ENCODE measurements at places on chromosomes 4 and X.

DNA sequence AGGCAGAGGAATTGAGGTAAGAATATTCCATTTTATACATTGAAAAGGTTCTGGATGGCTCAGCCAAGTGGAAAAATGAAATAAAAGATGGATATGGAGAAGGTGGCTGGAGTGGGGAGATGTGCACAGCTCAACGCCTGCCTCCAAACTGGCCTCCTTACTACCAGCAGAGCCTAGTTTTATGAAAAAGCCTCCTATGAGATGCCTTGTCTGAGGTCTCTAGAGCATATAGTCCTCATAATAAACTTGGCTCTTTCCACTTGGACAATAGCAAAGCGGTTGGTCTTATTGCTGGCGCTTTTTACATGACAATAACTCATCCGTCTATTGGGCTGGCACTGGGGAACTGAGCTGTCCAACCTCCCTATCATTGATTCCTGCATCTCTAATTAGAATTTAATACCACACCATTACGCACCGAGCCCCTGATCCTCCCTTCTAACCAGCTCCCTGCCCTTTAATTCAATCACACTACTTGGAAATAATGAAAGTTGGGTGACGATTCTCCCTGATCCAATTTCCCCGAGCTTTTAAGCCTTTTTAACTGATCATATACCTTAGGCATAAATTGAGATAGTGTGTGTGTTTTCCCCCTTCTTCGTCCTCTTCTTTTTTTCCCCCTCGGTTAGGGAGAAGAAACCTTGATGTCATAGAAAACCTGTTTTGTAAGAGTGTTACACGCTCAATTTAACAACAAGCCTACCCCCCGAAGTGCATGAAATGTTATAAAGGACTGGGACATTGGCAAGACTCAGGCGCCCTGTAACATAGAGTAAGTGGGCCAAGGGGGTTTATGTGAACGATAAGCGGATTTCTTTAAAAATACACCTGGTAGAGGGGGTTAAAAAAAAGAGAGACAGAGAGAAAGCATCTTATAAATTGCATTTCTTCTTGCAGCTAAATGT lies at the start of gene PHOX2B:
PHOX2B (minus strand) TSS at position 155 of the 905 bp plus-strand sequence; CDS start at position 40, 115 bp downstream.
- no peak for DNase-seq

GRCh38 chrX:107747596-107748161 lies 27.9 kb downstream of the TSC22D3 start:
- no peak for DNase-seq

GRCh38 chr4:77699731-77700210 lies 94.2 kb downstream of the CXCL13 start:
- DNase-seq: no peak

DNA sequence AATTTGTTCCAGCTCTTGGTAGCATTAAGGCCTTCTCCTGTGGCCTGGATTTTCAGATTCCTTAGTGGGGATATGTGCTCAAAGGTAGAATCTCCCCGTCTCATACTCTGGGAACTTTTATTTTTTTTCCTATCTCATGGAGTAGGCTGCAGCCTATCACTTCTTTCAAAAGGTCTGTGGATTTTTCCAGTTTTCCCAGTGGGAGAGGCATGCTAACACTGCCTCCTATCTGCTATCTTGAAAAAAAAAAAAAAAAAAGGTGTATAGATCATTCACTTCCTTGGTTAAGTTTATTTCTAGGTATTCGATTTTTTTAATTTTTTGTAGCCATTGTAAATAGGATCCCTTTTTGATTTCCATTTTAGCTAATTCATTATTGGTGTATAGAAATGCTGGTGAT lies 67.1 kb downstream of the IL15 start:
- no peak for DNase-seq

DNA sequence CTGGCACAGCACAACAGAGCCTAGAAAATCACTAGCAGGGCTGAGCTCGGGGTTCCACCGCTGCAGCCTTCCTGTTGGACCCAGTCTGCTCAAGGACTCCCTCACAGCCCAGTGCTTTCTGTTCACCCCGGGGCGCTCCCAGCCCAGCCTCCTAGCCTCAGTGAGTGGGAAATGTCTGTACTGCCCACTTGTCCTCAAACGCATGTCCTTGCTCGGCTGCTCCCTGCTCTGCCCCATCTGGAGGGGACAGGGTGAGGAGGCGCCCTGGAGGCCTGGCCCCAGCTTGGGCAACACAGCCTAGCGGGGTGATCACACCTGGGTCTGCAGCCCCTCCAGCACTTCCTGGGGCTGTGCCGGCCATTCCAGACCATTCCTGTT lies 11.9 kb upstream of the CCNQ start:
- no peak for DNase-seq

DNA sequence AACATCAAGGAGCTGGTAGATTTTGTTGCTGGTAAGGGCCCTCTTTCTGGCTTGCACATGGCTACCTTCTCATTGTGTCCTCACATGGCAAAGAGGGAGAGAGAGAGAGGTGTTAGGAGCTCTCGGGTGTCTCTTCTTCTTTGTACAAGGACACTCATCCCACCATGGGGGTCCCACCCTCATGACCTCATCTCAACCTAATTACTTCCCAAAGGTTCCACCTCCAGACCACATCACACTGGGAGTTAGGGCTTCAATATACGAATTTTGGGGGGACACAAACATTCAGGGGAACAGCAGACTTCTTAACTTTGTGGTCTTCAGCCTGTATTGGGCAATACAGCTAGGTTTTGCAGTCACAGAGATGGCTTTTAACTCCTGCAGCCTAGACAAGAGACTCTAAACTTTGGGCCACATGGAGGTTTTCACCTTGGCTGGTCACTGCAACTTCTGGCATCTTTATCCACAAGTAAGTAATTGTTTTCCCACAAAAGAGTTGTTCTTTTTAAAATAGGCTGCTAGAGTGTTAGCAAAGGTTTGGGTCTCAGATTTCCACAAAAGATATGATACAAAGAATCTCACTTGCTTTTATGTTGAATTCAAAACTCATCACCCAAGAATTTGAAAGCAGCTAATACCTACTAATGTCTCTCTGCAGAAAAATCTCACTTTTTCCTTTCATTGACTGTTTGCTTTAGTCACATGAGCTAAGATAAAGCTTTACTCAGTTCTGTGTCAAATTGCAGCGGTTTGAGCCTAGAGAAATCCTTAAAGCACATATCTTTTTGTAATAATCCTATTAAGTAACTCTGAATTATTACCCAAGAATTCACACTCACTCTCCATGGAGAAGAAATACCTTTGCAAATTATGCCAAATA lies 39.6 kb upstream of the BBS12 start:
- DNase-seq: no peak

DNA sequence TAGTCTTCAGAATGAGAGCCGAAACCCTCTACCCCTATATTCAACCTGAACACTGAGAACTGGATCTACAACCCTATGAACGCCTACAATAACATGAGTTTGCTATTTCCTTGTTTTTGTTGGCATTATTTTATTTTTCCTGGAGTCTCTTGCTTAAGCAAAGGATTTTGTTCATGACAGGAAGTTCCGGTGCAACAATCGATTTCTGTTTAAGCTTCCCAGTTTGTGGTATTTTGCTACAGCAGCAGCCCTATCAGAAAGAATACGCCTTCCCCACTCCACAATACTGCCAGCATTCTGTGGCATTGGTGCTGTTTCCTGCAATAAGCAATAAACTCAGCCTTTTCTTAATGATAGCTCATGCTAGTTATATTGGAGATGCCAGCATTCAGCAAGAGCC lies 60.9 kb downstream of the NPY5R start:
- no peak for DNase-seq

DNA sequence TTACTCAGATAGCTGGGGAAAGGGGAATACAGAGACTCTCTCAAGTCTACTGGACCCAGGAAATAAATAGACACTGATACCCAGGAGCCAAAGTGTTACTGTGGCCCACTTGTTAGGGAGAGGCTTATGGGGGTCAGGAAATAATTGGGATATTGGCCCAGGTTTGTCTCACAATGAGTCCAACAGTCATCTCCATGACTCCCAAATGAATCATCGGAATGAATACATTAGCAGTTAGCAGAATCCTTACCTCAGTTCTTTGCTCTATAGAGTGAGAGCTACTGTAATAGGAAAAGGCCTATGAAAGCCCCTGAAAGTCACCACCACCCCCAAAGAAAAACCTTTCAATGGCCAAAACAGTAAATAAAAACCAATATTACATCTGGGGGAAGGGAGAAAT lies 42.4 kb upstream of the ARHGEF6 start:
- no peak for DNase-seq

- DNase-seq: no peak
Measured at GRCh38 chr4:4794421-4794820, 65.0 kb upstream of the MSX1 start.
